GM12891 (cell line): ENCODE measurements at places on chromosomes 11 and 22.

DNA sequence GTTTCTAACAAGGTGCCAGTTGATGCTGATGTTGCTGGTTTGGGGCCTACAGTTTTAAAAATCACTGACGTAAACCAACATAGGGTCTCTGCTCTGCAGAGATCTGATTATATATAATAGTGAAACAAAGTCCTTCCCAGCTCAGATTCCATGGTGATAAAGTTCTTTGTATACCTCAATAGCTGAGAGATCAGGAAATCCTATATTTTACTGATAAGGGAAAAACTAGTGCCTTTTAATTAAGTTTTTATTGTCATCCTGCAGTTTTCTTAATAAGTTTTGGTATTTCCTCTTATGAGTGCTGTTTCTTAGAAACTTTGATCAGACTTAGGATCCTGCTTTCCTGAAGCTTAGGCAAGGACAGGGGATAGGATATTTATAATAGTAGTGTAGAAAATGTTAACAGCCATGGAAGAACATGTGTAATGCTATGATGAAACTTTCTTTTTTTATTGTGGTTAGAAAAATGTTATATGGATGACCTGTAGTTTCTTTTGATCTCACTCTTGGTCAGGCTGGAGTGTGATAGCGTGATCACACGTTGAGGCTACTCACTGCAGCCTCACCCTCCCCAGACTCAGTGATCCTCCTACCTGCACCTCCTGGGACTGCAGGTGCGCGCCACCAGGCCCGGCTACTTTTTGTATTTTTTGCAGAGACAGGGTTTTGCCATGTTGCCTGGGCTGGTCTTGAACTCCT lies 14.1 kb downstream of the CAPRIN1 start:
- no peak for DNase-seq

DNA sequence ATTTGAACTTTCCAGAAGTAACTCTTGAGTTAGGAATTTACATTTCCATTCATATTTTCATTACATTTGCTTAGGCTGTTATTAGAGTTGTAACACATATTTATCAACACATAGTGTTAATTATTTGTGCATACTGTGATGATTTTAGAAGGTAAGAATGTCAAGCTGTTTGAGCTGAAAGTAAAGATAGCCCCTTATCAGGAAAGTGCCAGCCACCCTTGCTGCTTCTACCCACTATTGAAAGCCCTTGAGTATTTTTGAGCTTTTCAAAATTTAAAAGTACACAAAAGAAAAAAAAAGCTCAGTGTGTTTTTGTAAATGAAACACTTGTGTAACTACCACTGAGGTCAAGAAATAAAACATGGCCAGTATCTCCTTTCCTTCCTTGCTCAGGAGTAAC lies 8.0 kb downstream of the APLP2 start:
- no peak for DNase-seq

GRCh38 chr11:130651066-130651855 lies 202.8 kb downstream of the ADAMTS15 start:
- DNase-seq = no peak

- DNase-seq = peak; percentile 16
Measured at GRCh38 chr11:128157423-128158298, 429.7 kb downstream of the ETS1 start.

DNA sequence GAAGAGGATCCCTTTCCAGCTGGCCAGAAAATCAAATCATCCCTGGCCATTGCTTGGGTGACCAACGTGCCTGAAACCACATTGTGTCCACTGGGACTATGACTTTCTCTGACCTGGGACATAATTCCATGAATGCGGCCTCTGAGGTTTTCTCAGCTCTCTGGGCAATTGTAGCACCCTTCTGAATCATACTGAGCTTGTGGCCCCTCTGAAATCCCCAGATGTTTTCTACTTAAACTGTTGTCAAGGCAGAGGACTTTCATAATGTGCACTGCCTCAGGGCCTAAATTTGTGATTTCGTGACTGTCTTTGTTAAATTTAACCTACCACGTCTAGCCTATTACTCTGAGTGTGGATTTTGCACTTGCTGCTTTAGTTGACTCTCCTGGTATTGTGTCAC lies 321.1 kb upstream of the PLET1 start:
- no peak for DNase-seq

GRCh38 chr11:94665116-94665659 lies 98.0 kb downstream of the PIWIL4 start:
- DNase-seq = no peak

DNA sequence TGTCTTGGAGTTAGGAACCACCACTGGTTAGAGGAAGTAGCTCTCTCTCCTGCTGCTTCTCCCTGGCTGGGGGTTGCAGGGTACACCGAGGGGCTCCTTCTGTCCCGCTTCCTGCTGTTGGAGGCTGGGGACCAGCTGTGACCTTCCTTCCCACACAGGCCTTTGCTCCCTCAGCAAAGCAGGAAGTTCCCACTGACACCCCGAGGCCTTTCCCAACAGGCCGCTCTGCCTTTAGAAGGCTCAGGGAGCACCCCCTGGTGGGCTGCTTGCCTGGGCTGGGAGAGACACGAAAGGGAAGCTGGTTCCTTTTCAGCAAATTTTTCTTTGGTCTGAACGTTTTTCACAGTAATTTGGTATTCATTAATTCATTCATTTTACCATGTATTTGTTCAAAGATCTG lies 527.9 kb upstream of the B3GAT1 start:
- DNase-seq = no peak

- DNase-seq = peak; percentile 10
Measured at GRCh38 chr22:19816372-19817119, 38.1 kb downstream of the GNB1L start.

DNA sequence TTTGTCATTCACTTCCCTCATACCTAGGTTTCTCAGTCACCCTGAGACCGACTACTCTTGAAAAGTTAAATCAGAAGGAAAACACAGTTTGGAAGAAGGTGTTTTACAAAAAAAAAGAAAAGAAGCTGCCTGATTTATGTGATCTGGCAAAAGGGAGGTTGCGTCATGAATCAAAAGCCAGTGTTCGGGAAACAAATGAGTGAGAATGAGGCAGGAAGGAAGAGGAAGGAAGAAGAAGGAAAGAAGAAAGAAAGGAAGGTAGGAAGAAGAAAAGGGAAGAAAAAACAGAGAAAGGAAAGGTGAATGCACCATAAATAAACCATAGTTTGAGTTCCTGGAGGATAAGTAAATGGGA lies 314.6 kb downstream of the BLID start:
- no peak for DNase-seq

GRCh38 chr22:20027966-20028854 lies 7.3 kb downstream of the TANGO2 start:
- DNase-seq = no peak

- no peak for DNase-seq
Measured at GRCh38 chr11:112455791-112456190, 195.1 kb upstream of the PLET1 start.

GRCh38 chr11:60971520-60971919 lies at the start of gene CD6:
Gene CD6, plus strand, starts transcription at chr11:60971680. Its CDS starts 186 bp downstream, at chr11:60971866.
- DNase-seq = no peak

DNA sequence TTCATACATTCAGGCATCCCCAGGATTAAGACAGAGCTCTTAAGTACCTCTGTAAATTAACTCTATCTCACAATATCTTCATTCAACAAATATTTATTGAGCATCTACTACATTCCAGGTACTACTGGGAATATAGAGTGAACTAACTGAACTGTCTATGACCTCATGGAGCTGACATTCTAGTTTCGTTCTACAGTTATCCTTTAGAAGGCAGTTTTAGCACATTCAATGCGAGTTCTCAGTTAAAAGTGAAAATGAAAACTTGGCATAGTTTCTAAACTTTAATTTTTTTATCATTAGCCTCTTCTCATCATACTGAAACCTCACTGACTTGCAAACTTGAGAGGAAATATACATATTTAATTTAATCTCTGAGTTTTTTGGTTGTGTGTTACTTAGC lies 10.7 kb upstream of the MS4A6E start:
- DNase-seq = no peak

DNA sequence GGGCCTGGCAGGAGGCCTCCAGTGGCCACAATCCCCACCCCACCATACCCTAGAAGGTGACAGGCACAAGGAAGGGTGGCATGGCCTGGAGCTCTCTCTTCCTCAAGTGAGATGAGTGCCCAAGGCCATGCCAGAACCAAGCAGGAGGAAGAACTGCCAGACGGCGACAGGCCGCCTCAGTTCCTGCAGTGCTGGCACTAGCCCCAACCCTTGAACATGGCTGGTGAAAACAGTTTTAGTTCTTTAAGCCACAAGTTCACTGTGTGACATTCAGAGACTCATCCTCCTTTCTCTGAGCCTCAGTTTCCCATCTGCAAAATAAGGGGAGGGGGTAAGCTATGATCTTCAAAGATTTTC lies 9.8 kb downstream of the CHRDL2 start:
- DNase-seq = no peak

- no peak for DNase-seq
Measured at GRCh38 chr22:43827003-43827735, 15.1 kb upstream of the EFCAB6 start.

DNA sequence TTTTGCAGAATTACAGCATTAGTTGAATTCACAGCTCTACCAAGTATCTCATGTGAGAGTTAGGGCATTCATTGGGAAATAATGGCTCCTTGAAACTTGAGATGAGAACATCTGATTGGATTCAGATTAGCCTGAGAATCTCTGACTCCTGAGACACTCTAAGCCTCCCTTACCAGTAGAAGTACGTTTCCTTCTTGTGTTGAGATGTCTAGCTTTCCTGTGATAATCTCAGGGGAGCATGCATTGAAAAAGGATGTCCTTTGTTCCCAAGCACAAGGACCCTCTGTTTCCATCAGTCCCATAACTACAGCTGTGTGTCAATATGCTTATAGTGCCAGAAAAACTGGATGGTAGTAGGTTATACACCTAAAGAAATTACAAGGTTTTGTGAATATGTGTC lies 35.2 kb upstream of the RDX start:
- DNase-seq = no peak

- peak; percentile 51 for DNase-seq
Measured at GRCh38 chr11:120632579-120632978, 121.0 kb downstream of the GRIK4 start.

GRCh38 chr11:75240311-75241035 lies at the start of gene TPBGL:
Gene TPBGL, plus strand, starts transcription at chr11:75240774. Its CDS starts 276 bp downstream, at chr11:75241050.
- DNase-seq = no peak

GRCh38 chr22:47125603-47126002 lies 363.2 kb downstream of the TBC1D22A start:
- DNase-seq = no peak

DNA sequence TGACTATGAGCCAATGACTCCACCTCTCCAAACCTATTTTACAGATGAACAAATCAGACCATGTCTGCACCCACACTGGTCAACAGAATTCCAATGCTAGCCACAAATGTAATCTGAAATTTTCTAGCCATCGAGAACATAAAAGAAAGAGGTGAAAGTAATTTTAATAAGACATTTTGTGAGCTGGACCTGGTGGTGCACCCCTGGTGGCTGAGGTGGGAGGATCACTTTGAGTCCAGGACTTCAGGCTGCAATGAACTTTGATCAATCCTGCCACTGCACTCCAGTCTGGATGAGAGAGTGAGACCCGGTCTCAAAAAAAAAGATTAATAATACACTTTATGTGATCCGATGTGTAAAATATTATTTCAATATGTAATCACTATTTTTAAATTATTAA lies 9.4 kb upstream of the RNF185 start:
- DNase-seq = no peak

DNA sequence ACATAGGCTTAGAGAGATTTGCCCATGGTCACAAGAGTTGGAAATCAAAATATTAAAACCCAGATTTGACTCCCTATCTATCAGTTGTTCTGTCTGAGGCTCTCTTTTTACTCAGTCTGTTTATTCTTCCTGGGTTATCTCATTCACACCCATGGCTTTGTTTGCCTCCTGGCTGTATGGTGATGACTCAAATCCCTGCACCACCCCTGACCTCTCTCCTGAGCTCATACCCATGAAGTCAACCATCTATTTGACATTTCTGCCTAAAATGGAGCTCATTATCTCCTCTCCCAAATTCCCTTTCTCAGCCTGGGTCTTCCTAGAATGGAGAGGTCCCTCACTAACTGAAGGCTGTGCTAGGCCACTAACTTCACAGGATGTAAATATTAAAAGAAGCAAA lies 27.8 kb upstream of the CCDC134 start:
- DNase-seq = no peak

GRCh38 chr11:119828006-119828405 lies 99.0 kb upstream of the NECTIN1 start:
- no peak for DNase-seq

DNA sequence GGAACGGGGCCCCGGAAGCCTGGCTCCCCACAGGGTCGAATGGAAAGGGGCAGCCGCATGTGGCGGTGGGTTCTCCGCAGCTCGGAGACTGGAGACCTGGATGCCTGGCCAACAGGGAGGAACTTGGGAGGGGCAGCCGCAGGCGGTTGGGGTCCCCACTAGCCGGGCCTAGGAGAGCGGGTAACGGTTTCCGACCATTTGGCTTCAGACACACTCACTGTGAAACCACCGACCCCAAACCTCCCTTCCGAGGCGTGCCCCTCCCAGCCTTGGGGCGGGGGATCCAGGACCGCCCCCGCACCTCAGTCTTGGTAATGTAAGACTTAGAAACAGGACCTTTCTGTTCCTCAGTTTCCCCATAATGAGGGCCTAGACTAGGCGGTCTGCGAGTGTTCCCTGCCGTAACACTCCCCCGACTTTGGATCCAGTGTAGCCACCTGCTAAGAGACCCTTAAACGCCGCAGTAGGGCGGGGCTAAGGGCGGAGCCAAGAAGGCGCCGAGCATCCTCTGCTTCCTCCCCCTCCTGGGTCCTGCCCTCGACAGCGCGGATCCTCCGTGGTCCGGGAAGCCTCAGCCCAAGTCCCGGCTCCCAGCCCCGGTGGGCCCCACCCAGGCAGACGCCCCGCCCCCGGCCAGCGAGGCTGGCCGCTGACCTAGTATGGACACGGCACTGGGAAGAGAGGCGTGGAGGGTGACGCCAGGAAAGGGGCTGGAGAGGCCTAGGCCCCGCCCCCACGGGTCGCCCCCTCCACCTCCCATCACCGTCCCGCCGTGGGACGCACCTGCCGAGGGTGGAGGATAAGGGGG lies 1.8 kb upstream of the RASGRP2 start:
- DNase-seq = peak; percentile 82

DNA sequence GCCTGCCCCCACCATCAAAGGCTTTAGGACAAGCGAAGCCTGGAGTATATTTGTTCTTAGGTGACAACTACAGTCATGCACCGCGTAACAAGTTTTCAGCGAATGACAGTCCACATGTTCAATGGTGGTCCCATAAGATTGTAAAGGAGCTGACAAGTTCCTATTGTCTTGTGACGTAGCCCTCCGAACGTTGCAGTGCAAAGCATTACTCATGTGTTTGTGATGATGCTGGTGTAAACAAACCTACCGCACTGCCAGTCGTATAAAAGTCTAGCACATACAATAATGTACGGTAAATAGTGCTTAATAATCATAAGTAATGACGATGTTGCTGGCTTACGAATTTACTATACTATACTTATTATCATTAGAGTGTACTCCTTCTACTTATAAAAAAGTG lies 41.3 kb downstream of the ADAMTS15 start:
- no peak for DNase-seq

GRCh38 chr11:67119585-67120391 lies 725 bp downstream of the KDM2A start:
- DNase-seq = no peak

DNA sequence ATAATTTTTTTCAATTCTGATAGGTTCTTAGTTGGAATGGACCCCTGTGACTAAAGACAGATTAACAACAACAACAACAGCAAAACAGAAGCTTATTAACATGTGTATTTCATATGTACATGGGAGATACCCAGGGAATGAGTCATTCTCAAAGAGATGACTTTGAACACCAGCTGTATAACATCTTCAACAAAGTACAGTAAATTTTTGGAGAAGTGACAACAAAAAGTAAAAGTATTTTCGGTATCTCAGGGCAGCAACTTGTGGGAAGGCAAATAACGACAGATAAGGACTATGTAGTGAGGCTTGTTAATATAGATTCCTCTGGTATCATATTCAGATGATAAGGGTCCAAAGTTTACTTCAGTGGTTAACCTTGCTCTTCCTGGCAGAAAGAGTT lies 573.4 kb upstream of the RAG2 start:
- no peak for DNase-seq
